ENCODE measurements at places on chromosomes 16 and 17. TPM values are rescaled to one million over a fixed set of nuclear protein-coding genes. Genes with fewer than 3 reads are reported as not detected.

DNA sequence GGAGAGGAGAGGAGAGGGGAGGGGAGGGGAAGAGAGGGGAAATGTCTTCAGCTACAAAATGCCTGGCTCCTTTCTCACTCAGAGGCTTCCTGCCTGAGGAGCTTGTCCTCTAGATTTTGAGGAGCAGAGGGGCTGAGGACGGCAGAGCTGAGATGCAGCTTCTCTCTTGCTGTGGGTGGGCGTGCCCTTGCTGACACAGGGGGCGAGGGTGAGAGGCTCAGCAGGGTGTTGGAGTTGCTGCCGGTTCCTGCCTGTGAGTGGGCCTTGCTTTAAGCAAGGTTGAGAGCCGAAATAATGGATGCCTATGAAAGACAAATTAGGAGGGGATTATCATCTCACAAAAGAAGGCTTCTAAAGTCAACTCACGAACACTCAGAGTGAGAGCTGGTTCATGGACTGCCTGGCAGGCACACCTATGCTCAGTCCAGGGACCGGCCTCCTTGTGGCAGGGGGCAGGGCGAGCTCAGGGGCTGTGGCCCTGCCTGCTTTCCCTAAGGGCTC lies 215.6 kb downstream of the MSI2 start:
- peaks cover 15% of the 10 kb centered on the region for H3K4me1 ChIP-seq
- no peak overlapping the region for H3K4me3 ChIP-seq
- peaks cover 1% of the 10 kb centered on the region for H3K36me3 ChIP-seq
- H3K27ac ChIP-seq = no peak overlapping the region
- no peak for DNase-seq

- H3K36me3 ChIP-seq = no peaks in the 10 kb centered on the region
- H3K4me1 ChIP-seq = no peaks in the 10 kb centered on the region
- no peak overlapping the region for H3K27ac ChIP-seq
- no peak for DNase-seq
- peaks cover 2% of the 10 kb centered on the region for H3K27me3 ChIP-seq
- no peak overlapping the region for H3K4me3 ChIP-seq
Measured at GRCh38 chr17:44258811-44259351, 9.1 kb downstream of the SLC4A1 start.

Gene CLEC19A
- total RNA-seq = not detected

- no peaks in the 10 kb centered on the region for H3K4me1 ChIP-seq
- no peak for DNase-seq
- H3K27ac ChIP-seq = no peak overlapping the region
- H3K27me3 ChIP-seq = no peaks in the 10 kb centered on the region
Measured at GRCh38 chr16:61858988-61859387, 177.2 kb downstream of the CDH8 start.

GRCh38 chr17:70588003-70588402 lies 418.7 kb downstream of the KCNJ2 start:
- no peak overlapping the region for H3K27ac ChIP-seq
- H3K4me1 ChIP-seq = no peaks in the 10 kb centered on the region
- no peak overlapping the region for H3K4me3 ChIP-seq
- H3K36me3 ChIP-seq = no peaks in the 10 kb centered on the region
- no peaks in the 10 kb centered on the region for H3K27me3 ChIP-seq

- no peaks in the 10 kb centered on the region for H3K4me1 ChIP-seq
- no peak overlapping the region for H3K4me3 ChIP-seq
- no peak overlapping the region for H3K27ac ChIP-seq
- no peak for DNase-seq
Measured at GRCh38 chr16:54178478-54178976, 108.1 kb downstream of the IRX3 start.

GRCh38 chr16:84315422-84315821 lies 20.7 kb downstream of the WFDC1 start:
- no peak overlapping the region for H3K4me3 ChIP-seq
- H3K27ac ChIP-seq = no peak overlapping the region
- no peaks in the 10 kb centered on the region for H3K4me1 ChIP-seq
- H3K36me3 ChIP-seq = no peaks in the 10 kb centered on the region

DNA sequence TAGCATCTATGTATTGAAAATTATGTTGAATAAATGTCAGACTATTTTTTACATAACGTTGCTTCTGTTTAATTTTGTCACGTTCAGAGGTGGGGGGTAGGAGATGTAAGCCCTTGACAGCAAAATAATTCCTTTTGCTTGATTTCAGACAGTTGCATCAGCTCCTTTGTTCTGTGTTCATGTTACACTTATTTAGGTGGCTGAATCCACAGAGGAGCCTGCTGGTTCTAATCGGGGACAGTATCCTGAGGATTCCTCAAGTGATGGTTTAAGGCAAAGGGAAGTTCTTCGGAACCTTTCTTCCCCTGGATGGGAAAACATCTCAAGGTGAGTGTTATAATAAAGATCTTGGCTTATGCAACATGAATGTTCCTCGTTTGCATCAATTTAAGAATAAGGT lies 4.5 kb downstream of the HERPUD1 start:
- H3K27me3 ChIP-seq = no peaks in the 10 kb centered on the region
- peak overlapping the region; percentile 98 for H3K27ac ChIP-seq
- peak overlapping the region; percentile 98 for H3K4me3 ChIP-seq
- peaks cover 64% of the 10 kb centered on the region for H3K4me1 ChIP-seq
- no peak for DNase-seq

DNA sequence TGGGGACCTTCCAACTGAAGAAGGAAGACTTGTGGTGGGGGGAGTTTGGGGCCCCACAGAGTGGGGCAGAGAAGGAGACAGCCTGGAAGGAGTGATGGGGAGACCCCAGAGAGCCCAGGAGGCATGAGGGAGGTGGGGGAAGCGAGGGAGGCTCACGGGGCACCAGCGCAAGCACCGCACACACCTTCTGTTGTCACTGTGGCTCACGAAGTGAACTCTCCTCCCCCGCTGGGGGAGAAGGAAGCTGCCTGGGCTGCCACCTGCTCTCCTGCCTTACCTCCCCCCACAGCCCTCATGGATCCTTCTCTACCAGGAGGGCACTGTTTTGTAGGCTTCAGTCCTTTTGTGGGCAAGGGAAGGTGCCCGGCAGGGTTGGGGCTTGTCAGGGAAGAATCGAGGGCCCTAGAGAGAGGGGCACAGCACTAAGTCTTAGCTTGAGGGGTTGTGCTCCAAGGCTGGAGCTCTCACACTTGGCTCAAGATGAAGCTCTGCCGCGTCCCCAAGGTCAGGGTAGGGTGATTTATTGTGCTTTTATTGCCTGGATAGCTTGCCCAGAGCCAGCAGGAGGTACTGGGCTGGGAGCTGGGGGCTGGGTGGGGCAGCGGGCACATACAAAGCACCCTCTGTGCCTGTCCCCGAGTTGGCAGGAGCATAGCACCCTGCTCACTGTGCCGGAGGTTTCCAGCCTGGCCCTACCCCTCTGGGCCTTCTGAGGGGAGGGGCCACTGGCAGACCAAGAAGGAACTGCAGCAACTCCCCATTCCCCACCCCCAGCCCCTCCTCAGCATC lies 4.6 kb upstream of the STARD3 start:
- DNase-seq = no peak
- H3K27me3 ChIP-seq = peaks cover 19% of the 10 kb centered on the region
- no peaks in the 10 kb centered on the region for H3K36me3 ChIP-seq
- H3K27ac ChIP-seq = no peak overlapping the region
- H3K4me1 ChIP-seq = peaks cover 13% of the 10 kb centered on the region

DNA sequence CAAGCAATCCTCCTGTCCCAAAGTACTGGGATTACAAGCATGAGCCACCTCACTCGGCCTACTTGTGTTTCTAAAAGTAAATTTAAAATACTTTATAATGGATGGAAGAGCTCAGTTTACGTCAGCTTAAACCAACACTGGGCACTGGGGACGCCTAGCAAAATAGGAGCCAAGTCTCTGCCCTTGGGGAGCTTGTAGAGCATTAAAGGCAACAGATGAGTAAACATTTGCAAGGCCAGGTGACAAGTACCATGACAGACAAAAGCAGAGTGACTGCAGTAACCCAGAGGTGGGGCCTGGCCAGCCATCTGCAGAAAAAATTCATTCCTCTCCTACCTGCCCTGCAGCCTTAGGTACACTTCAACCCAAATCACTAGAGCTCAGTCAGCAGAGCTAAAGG lies 12.1 kb upstream of the NLK start:
- no peak for DNase-seq
- no peak overlapping the region for H3K4me3 ChIP-seq
- no peaks in the 10 kb centered on the region for H3K4me1 ChIP-seq
- H3K36me3 ChIP-seq = no peaks in the 10 kb centered on the region
- no peaks in the 10 kb centered on the region for H3K27me3 ChIP-seq
- no peak overlapping the region for H3K27ac ChIP-seq

Gene ARSG
- 10.8 TPM for total RNA-seq

- DNase-seq = no peak
- no peaks in the 10 kb centered on the region for H3K4me1 ChIP-seq
- no peaks in the 10 kb centered on the region for H3K36me3 ChIP-seq
- H3K27me3 ChIP-seq = peaks cover 7% of the 10 kb centered on the region
Measured at GRCh38 chr16:66245072-66245471, 121.4 kb upstream of the CDH5 start.

DNA sequence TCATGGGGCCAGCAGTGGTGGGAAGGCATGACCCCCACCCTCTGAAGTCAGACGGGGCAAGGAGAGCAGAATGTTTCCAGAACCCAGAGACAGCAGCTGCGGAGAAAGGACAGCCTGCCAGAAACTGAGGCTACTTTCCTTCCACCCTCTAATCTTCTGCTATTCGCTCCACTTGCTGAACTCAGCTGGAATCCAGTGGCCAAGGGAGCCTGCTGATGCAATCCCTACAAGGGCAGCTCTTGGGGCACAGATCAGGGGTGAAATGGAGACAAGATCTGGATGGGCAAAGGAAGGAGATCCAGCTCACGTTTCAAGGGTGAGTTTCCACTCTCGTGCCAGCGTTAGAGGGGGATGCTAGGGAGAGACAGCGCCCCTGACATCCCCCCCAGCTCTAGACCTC lies 479.1 kb downstream of the SLC39A11 start:
- H3K27ac ChIP-seq = no peak overlapping the region
- peaks cover 8% of the 10 kb centered on the region for H3K27me3 ChIP-seq
- peaks cover 16% of the 10 kb centered on the region for H3K4me1 ChIP-seq
- DNase-seq = no peak
- no peak overlapping the region for H3K4me3 ChIP-seq

DNA sequence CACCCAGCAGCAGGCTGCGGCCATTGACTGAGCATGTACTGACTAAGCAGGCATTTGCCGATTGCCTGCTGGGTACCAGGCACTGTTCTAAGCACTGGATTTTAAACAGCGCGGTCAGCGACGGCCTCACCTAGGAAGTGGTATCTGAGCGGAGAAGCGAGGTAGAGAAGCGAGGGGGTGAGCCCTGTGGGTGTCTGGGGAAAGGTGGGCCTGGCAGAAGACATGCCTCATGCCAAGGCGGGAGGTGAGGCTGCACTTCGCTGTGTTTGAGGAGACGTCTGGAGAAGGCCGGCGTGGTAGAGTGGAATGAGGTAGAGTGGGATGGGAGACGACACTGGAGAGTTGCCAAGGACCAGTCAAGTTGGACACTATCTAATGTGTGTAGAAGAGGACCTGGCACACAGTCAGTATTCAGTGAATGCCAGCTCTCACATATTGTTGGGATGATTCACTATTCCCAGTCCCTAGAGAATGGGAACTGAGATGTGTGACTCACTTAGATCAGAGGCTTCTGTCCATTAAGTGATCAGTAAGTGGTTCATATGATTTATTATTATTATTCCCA lies 14.4 kb downstream of the SYCE1L start:
- H3K4me3 ChIP-seq = peak overlapping the region; percentile 74
- H3K27ac ChIP-seq = no peak overlapping the region
- no peaks in the 10 kb centered on the region for H3K27me3 ChIP-seq
- peaks cover 12% of the 10 kb centered on the region for H3K4me1 ChIP-seq

DNA sequence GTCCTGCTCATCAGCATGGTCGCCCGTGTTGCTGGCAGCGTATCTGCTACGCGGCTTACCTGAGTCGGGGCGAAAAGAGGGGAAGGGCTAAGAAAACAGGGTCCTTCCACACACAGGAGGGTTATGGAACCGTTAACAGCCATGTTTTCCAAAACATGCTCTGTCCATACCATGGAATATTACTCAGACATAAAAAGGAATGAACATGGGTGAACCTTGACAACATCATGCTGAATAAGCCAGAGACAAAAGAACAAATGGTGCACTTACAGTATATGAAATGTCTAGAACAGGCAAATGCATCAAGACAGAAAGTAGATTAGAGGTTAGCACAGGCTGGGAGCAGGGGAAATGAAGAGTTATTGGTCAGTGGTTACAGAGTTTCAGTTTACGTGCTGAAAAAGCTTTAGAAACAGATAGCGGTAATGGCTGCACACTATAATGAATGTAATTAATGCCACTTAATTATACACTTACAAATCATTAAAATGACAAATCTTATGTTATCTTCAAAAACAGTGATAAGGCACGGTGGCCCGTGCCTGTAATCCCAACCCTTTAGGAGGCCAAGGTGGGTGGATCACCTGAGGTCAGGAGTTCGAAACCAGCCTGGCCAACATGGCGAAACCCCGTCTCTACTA lies 7.8 kb downstream of the NPRL3 start:
- peaks cover 6% of the 10 kb centered on the region for H3K36me3 ChIP-seq
- H3K4me1 ChIP-seq = peaks cover 22% of the 10 kb centered on the region
- no peak for DNase-seq

Gene PRSS22
- 0.24 TPM for total RNA-seq

Gene C16orf86
- 2.2 TPM for total RNA-seq

All from activated CD4-positive, alpha-beta memory T cell treated with anti-CD3 and anti-CD28 coated beads for 36 hours (primary cell).